Caudate nucleus (tissue), 63 donors: ENCODE measurements at places on chromosomes 7 and 10.

DNA sequence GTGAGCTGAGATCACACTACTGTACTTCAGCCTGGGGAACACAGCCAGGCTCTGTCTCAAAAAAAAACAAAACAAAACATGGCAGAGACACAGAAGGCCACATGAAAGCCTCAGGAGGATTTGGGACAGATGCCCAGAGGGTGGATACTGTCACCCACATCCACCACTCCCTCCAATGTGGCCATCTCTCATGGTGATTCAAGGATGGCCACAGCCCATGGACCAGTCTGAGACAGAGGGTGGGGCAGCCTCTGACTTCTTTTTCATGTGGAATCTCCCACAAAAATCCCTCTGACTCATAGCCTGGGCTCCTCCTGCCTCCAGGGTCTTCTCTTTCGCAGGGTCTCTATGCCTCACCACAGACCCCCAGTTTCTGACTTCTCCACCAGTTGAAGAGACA lies 59.0 kb upstream of the GTF2I start:
- no peak for DNase-seq

- DNase-seq = no peak
These were observed 22.6 kb downstream of the DOCK1 start for GRCh38 chr10:126927799-126928198.

GRCh38 chr10:110260746-110261477 lies 43.8 kb downstream of the SMNDC1 start:
- DNase-seq = no peak

GRCh38 chr7:77808517-77808916 lies 9.9 kb downstream of the PHTF2 start:
- DNase-seq = no peak

DNA sequence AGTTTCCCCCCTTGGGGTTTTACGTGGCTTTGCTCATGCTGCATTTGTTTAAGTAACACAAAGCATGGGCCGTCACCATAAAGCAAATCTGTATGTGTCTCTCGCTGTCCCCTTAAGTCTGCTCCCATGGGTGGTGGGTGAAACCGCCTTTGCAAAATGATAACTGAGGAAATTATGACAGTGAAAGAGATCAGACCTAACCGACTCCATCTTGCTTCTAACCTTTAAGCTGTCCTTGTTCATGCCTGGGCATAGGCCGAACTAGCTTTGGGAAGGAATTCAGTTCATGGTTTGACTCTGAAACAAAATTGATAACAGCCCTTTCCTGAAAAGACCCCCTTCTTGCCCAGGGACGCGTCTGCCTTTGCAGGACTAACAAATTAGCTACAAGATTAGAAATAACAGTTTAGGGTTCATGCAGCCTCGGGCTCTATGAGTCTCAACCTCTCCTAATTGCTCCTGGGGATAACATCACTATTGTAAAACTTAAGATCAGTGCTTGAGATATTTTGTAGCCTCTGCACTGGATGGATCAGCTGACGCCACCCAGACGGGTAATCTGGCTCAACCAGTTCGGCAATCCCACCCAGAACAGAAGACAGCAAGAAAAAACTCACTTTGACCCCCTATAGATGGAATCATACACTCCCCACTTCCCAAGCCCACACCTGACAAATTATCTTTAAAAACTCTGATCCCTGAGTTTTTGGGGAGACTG lies 623.7 kb downstream of the TYW1 start:
- no peak for DNase-seq

- DNase-seq = no peak
These were observed 22.8 kb downstream of the SLC39A12 start for GRCh38 chr10:17974505-17974904.

DNA sequence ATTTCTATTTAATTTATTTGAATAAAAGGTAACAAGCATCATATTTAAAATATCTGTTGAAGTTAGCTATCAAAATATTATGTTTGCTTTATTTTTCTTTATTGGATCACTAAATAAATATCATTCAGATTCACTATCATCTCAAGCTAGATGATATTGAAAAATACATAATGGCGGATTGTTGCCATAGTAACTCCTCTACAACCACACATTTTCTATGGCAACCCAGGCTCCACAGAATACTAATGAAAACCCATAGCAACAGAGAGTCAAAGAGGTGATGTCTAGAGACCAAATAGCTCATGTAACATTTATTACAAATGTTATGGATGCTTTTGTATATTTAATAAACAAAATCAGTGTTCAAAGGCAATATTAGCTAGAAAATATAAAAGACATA lies 148.9 kb upstream of the CDK1 start:
- peak; percentile 22 for DNase-seq

DNA sequence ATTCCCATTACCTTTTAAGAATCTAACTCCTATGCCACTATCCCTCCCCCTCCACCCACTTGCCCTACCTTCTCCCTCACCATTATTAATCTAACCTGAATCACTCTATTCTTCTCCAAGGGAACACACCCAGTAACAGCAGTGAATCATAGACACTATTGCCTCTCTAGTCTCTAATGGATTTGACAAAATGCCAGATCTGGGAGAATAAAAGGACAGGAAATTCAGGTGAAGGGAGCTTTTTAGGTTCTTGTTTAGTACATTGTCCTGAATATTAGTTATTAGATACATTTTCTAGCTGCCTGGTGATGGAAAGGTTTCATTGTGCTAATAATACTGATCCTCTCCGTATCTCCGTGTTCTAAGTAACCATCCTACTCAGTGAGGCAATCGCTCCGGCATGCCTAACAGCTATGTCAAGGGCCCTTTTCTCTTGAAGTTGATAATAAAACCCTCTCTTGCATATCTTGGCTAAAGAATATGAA lies 4.1 kb upstream of the SFR1 start:
- no peak for DNase-seq

- DNase-seq = no peak
These were observed 30.0 kb downstream of the TECTB start for GRCh38 chr10:112313234-112313633.

DNA sequence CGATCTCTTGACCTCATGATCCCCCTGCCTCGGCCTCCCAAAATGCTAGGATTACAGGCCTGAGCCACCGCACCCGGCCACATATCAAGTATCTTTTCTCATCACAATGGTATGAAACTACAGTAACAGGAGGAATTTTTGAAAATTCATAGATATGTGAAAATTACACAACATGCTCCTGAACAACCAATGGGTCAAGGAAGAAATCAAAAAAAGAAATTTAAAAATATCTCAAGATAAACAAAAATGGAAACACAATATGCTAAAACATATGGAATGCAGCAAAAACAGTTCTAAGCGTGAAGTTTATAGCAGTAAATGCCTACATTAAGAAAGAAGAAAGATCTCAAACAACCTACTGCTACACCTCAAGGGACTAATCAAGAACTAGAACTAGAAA lies 59.8 kb upstream of the ADAM12 start:
- DNase-seq = no peak

DNA sequence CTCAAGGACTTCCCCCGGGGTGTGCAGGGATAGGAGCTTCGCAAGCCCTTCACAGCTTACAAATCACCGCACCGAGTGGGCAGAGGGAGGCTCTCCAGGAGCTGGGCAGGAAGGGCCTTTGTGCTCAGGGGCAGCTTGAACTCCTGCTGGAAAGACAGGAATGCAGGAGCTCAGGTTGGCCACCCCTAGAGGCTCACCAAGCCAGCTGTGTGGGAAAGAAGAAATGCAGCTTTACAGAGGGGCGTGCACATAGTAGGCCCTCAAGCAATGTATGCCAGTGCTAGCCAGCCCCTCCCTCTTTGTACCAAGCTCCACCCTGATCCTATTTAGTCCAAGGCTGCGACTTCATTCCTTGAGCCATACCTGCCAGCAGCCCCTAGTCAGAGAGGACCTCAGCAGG lies 26.1 kb downstream of the STRA8 start:
- DNase-seq = no peak

DNA sequence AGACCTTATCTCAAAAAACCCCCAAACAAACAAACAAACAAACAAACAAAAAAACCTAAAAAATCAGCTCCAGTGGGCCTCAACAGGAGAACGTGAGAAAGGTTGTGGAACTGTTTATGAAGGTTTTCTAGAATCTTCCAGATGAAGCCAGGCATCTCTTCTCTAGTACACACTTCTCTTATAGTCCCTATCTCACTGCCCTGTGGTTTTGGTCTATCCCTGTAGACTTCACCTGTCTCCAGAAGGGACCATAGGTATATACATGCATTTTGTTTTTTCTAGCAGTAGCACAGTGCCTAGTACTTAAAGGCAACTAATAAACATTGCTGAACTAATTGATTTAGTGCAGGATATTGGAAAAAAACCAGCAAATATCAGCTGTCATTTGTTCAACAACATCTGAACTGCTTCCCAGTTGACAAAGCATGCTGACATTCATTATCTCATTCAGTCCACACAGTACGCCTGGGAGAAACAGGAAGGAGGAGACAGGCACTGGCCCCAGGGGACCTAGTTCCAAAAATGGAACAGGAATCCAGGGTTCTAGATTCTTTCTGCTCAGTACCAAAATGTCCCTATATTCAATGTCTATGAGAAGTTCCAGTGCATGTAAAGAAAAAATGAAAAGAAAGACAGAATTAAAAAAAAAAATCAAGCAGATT lies 59.8 kb downstream of the C10orf67 start:
- DNase-seq = no peak

DNA sequence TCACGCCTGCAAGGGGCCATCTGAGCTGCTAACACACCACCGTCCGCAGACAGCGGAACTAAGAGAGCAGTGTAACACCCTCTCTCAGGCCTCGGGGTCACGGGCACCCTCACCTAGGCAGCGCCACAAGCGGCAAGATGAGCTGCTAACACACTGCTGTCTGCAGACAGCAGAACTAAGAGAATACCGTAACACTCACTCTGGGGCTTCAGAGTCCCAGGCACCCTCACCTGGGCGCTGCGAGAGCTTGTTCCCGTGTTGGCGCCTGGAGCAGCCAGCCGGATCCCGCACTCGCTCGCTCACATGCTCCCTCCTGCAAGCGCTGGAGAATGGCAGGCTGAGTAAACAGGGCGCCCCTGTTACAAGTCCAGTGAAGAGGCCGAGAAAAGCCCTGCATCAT lies 160.2 kb downstream of the SRPK2 start:
- DNase-seq = no peak

DNA sequence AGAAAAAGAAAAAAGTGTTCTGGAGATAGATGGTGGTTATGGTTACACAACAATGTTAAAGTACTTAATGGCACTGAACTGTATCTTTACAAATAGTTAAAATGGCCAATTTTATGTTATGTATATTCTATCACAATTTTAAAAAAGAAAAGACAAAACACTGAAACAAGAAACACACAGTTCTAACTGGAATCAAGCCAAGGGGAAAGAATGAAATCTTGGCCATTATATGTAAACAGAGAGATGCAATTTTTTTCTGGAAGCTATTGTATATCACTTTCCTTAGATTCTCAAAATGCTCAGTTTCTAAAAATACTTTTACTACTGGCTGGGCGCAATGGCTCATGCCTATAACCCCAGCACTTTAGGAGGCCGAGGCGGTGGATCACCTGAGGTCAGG lies 4.1 kb downstream of the COA1 start:
- no peak for DNase-seq

- DNase-seq = no peak
These were observed 48.3 kb downstream of the ITIH5 start for GRCh38 chr10:7618461-7618860.

GRCh38 chr10:69861251-69862240 lies 59.8 kb downstream of the COL13A1 start:
- DNase-seq = no peak

DNA sequence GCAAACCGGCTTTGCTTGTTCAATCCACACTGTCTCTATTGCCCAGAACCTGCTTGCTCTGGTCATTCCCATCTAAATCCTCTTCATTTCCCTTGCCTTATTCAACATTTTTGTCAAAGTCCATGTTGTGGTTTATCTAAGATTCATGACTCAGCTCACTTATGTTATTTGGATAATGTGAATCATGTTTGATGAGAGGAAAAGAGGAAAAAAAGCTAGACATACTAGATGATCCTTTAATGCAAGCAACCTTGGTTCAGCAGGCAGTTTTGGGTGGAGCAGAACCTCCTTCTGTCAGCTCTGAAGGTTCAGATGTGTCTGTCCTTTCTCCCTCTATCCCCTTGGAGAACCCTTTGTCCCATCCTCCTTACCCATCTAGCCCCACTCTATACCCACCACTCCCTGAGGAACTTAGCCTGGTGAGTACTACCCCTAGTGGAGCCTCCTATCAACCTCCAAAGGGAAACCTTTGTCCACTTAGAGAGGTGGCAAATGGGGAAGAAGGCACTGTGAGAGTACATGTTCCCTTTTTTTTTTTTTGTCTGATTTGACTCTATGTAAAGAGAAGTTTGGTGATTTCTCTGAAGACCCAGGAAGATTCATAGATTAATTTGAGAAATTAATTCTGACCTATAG lies 2.1 kb upstream of the SAMD9L start:
- no peak for DNase-seq

GRCh38 chr10:119550827-119551226 lies 8.3 kb upstream of the RGS10 start:
- DNase-seq = no peak

- no peak for DNase-seq
These were observed 982 bp downstream of the COBL start for GRCh38 chr7:51315393-51316261.

GRCh38 chr7:68739306-68739705 lies 859.0 kb upstream of the AUTS2 start:
- no peak for DNase-seq

- DNase-seq = no peak
These were observed 49.9 kb downstream of the ARL4A start for GRCh38 chr7:12737373-12737772.

DNA sequence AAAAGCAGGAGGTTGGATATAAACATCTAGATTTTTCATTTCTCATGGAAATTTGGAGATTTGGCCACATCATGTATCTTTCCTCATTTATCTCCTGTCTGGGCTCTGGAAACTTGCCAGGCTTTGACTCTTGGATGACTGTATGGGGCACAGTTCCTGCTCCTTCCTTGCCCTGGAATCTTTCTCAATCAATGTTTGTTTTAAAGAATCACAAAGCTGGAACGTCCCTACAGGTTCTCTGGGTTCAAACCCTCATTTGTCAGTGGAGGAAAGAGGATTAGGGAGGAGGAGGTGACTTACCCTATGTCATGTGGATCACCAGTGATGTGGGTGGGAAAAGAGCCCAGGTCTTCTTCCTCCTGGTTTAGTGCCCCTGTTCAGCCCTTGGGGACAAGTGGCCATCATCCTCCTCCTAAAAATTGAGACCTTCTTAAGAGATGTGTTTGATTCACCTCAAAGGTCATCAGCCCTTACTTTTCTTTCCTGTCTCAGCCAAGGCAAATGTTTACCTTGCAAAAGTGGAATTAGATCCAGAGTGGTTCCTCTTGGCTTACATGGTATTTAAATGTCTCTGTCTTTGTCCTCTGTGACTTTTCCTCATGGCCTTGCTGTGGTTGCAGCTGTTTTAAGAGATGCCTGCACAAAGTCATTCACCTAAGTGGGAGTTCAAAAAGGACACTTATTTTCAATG lies 38.8 kb upstream of the PDZD8 start:
- DNase-seq = no peak

- DNase-seq = no peak
These were observed 1.1 kb upstream of the LBX1 start for GRCh38 chr10:101230183-101230917.

GRCh38 chr10:19652750-19653149 lies 163.5 kb upstream of the PLXDC2 start:
- no peak for DNase-seq
